Retina (tissue), 1 donor: ENCODE measurements at places on chromosomes 12 and 14.

- DNase-seq, result no peak
Measured at GRCh38 chr12:128178966-128179365, 88.0 kb upstream of the TMEM132C start.

DNA sequence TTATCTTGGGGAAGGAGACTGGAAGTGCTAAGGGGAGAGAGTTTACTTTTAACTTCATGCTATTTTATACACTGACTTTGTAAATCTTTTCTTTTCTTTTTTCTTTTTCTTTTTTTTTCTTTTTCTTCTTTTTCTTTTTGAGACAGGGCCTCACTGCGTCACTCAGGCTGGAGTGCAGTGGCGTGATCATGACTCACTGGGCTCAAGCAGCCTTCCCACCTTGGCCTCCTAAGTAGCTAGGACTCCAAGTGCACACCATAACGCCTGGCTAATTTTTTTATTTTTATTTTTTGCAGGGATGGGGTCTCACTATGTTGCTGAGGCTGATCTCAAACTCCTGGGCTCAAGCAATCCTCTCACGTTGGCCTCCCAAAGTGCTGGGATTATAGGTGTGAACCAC is 294.6 kb upstream of the PRICKLE1 start:
- DNase-seq, result no peak

DNA sequence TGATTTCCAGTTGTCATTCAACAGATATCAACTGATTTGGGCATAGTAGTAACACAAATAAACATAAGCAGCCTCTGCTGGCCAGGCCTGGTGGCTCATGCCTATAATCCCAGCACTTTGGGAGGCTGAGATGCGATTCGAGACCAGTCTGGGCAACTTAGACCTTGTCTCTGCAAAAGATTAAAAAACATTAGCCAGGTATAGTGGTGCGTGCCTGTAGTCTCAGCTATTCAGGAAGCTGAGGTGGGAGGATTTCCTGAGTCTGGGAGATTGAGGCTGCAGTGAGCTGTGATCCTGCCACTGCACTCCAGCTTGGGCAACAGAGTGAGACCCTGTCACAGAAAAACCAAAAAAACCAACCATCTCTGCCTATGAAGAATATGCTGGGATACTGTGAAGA is 7.1 kb downstream of the METAP2 start:
- no peak for DNase-seq

DNA sequence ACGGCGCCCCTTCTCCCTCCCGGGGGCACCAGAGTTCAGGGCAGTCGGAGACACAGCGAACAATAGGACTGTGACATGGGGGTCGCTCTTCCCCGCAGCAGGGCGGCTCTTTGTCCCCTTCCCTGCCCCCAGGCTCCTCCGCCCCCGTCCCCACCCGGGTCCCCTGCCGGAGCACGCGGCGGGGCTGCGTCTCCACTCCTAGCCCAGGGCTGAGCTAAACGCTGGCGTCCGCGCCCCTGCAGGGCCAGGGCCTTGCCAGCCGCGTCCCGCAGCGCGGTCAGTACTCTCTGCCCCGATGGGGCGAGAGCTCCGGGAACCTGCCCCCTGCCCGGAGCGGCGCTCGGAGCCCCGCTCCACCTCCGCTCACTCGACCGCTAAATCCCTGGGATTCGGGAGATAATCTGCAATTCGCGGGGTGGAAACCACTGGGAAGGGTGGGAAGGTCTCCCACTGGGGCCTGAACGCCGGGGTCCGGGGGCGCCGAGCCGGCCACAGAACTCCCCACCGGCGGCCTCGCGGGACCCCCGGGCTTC is 825 bp upstream of the CCDC85C start:
- DNase-seq, result peak; percentile 89

GRCh38 chr12:49342066-49342913 is 4.4 kb upstream of the DNAJC22 start:
- DNase-seq, result peak; percentile 94

- DNase-seq, result no peak
Measured at GRCh38 chr12:71503579-71504391, 64.2 kb downstream of the LGR5 start.

GRCh38 chr14:78157494-78158437 is 12.4 kb upstream of the NRXN3 start:
- DNase-seq, result peak; percentile 41

GRCh38 chr14:50501642-50502041 is 30.7 kb downstream of the MAP4K5 start:
- peak; percentile 3 for DNase-seq

- DNase-seq, result no peak
Measured at GRCh38 chr14:100117633-100118395, 41.6 kb downstream of the DEGS2 start.
